Hepatocyte (in vitro differentiated cells): ENCODE measurements at places on chromosomes 1 and 21.

GRCh38 chr1:49389699-49390098 is 613.0 kb upstream of the BEND5 start:
- DNase-seq: no peak

- DNase-seq: peak; percentile 78
These were observed 22.6 kb downstream of the CASP9 start for GRCh38 chr1:15501208-15502032.

GRCh38 chr21:37532868-37533780 is 166.6 kb downstream of the DYRK1A start:
- DNase-seq: peak; percentile 52

DNA sequence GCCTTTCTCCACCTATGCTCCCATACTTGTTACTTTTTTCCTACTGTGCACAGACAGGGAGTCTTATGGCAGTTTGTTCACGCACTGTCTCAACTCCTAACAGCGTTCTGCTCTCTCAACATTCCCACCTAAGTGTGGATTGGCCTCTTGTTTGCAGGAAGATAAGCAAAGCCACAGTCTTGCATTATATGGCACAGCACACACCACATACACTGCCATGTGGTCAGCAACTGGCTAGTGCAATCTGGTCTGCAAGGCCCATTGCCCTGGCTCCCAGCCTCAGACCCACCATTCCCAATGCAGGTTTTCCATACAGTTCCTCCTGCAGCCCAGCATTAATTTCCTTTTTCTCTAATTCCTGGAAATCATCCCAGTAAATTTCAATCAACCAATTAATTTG is 38.3 kb upstream of the LAMC2 start:
- DNase-seq: no peak

DNA sequence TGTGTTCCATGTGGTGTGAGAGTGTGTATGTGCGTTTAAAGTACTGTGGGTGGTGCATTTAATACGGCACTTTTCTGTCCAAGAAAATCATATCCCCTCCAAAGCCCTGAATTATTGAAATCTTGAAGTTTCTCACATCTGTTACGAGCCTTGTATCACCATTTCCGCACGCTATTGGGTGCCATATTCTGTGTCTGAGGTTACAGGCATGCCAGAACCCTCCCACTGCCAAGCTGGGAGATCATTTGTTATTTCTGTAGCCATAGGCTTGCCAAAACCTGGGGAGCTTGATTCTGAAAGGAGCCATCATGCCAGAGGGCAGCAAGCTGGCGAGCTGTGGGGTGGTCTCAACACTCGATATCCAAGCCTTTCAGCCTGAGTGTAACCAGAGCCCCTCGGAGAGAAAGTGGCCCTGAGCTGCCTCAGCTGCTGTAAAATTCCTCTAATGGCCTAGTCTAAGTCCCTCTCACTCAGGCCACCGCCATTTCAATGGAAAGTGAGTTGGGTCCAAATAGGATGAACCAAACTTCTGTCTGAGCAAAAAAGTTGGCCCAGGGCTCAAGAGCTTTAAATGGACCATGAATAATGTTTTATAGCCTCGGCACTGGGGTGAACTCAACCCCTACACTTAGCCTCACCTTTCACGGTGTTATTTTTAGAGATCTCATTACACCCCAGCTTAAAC is 298.4 kb upstream of the DUSP10 start:
- DNase-seq: no peak

DNA sequence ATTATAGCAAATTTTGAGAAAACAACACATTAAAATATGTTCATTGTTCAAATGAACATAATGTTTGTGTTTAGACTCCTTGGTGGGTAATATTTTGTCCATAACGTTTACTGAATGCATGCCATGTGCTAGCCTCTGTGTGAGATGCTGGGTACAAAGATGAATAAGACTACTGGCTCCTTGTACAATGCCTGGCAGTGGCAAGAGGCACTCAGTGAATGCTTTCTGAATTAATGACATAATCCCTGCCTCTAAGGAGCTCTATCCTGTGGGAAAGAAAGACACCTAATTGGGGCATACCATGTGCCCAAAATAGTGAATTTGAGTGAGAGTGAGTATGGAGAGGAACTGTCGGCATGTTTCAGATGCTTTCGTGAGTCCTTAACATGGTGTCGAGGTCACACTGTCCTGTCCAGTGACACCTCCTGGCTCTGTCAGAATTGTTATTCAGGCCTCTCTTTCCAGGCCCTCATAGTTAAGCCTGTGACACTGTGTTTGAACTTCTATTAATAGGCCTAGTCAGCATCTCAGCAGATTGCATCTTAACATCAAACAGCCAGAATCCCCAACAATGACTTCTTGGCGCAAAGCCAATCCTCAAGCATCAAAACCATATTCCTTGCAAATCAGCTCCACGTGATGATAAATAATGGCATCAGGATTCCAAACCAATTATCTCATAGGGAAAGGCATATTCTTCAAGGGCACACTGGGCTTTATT is 32.8 kb upstream of the S1PR1 start:
- no peak for DNase-seq

GRCh38 chr1:6635910-6636760 is 11.5 kb downstream of the THAP3 start:
- no peak for DNase-seq

DNA sequence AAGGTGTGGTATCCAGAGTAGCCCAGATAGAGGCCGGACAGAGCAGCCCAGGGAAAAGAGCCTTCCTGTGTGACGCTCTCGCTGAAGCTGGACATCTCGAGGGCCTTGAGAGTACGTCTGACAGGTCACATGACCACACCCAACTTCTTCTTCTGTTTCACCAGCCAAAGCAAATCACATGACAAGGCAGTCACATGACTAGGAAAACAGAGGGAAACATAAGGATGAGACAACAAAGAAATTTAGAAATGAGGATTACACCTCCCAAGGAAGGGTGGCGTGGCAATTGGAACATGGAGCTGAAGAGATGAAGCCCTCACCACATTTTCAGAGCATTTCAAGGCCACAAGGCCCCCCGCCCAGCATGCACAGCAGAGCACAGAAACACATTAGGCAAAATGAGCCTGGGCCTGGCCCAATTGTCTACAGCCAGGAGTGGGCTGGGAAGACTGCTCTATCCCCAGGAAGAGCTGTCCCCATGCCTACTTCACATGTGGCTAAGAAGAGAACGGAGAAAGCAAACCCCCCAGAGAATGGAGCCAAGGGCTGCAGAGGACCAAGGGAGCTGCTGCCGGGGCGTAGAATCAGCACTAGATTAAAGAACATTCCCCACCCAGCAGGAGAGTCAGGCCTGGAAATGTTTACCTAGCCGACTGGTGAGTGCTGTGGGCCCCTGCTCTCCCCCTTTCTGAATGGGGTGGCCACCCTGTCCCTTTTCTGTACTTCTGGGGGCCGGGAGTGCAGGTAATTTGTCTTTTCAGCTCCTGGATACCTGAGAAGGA is 305.1 kb downstream of the NPHP4 start:
- no peak for DNase-seq

GRCh38 chr1:37437087-37437486 is 37.3 kb upstream of the ZC3H12A start:
- DNase-seq: no peak

DNA sequence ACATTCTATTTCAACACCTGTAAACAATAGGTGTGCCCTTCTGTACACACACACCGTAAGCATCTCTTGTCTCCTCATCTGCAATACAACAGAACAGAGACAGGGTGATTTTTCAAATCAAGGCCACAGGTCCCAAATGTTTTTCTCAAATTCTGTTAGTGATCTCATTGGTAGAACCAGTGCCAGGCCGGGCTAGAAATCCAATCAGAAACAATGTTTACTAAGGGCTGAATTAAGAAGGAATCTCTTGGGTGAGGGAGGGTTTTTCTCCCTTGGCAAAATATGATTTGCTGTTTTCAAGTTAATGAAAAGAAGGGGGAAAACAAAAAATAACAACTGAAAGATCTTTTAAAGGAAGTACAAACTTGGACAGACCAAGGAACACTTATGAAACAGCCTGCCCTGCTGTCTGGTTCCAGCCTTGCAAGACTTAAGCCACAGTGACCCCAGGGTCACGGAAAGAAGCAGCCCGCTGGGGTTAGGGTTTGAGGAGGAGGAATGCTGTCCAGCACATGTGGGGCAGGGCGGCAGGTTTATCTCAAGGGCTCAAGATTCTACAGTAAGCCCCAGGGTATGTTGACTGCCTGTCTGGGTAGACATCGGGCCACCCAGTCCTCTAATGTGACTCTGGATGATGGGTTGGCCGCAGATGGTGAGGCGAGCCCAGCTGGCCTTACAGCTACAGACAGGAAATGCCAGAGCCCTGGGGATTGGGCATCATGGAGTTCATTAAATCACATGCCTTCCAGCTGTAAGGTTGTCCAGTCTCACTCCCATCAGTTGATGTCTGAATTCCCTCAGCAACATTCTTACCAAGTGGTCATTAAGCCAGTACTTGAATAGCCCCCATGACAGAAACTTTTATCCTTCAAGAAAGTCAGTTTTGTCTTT is 73.3 kb upstream of the SLC44A3 start:
- no peak for DNase-seq

GRCh38 chr1:181352695-181353094 is 130.6 kb upstream of the CACNA1E start:
- DNase-seq: no peak

DNA sequence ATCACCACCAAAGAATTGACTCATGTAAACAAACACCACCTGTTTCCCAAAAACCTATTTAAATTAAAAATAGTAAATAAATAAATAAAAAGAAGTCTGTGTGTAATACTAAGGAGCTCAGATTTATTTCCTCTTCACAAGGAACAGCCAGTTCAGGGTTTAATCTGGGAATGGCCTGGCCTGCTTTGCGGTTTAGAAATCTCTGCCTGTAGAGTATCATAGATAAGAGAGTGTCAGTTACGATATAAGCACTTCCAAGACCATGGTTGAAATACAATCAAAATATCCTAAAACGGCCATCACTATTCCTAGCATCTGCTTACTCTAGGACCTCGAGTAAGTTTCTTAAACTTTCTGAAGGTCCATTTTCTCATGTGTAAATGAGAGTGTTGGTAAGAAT is 274.4 kb downstream of the PLPP3 start:
- peak; percentile 35 for DNase-seq

GRCh38 chr21:44658913-44659595 is 1.3 kb downstream of the KRTAP12-3 start:
- DNase-seq: no peak

DNA sequence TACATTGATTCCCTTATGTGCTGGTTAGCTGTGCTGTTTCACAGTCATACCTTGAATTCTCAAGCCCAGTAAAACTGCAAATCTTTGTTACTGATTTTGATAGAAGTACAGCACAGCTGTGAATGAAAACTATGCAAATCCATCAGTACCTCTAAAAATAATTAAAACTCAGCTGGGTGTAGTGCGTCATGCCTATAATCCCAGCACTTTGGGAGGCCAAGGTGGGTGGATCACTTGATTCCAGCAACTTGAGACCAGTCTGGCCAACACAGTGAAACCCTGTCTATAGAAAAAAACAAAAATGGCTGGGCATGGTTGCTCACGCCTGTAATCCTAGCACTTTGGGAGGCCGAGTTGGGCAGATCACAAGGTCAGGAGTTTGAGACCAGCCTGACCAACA is 61.2 kb downstream of the NUP210L start:
- DNase-seq: no peak

DNA sequence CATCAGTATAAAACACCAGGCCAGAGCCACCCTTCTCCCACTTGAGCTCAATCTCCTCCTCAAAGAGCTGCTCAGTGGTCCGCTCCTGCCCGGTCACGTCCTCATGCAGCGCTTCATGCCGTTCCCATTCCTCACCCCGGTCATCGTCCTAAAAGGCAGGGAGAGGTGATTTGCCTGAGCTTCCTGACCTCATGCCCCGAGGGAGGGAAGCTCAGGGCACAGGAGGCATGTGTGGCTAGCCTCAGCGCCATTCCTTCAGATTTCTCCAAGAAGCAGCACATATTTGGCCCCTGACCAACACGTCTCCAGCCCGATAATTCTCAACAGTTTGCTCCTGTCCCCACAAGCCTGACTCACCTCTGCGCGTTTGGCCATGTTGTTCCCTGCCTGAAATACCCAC is 4.2 kb upstream of the GPN2 start:
- DNase-seq: no peak

DNA sequence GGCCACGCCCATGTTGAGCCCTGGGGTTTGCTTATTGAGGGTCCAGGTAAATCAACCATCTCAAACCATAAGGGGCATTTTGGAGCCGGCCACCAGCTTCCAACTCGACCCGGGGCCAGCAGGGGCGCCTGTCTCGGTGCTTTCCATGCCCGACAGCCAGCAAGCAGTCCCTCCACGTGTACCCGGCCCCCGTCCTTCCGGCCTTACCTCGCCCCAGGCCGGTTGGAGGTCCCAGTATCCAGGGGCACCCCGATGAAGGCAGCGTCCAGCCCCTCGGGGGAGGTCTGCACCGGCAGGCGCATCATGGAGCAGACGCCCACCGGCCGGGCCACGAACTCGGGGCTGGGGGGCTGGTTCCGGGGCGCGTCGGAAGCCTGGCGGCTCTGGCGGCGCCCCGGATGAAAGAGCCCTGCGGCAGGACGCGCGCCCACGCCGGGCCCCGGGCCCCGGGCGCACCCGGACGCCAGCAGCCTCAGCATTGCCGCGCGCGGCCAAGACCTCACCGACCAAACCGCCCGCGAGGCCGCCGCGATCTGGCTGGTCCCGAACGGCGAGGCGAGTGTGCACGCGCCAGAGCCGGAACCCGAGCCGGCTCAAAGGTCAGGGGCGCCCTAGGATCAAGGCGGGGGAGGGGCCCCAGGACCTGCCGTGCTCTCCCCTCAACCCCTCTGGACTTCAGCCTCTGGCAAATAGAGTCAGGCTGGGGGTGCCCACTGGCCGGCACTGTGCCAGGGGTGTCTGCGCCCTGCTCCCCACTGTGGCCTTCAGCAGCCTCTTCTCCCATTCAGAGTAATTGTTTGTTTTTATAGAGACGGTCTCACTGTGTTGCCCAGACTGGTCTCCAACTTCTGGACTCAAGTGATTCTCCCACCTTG is at the start of gene AGMAT:
AGMAT (minus strand) TSS at position 563 of the 875 bp plus-strand sequence; CDS start at position 479, 84 bp downstream.
- peak; percentile 79 for DNase-seq

DNA sequence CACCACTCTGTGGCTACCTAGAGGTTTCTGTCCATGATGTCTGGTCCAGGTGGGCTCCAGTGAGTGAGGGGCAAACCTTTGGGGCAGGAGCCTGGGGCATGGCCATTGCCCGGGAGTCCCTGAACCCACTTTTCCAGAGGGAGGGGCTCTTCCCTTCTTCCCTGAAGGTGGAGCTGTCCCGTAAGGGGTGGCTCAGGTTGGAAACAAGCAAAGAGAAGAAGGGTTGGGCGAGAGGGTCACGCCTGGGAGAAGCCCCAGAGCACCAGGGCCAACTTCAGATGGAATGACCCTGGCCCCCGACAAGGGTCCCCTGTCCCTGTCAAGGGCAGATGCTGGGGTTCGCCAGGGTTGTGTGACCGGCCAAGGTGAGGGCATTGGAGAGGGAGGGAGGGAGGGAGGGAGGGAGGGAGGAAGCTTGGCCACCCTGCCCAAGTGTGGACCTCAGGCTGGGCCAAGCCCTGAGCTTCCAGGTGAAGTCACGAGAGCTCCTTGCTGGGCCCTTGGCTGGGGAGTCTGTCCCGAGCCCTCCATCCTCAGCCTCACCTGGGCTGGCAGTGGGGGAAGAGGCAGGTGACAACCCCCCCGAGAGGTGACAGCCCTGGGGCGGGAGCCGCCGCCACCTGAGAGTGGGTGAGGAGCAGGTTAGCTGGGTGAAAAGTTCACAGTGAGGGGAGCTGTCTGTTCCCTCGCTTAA is 69.6 kb downstream of the DHRS3 start:
- no peak for DNase-seq
